Posterior cingulate gyrus (tissue), 11 donors: ENCODE measurements at places on chromosomes 6 and 20.

- no peak for DNase-seq
These were observed 39.0 kb upstream of the SLCO4A1 start for GRCh38 chr20:62603021-62603906.

DNA sequence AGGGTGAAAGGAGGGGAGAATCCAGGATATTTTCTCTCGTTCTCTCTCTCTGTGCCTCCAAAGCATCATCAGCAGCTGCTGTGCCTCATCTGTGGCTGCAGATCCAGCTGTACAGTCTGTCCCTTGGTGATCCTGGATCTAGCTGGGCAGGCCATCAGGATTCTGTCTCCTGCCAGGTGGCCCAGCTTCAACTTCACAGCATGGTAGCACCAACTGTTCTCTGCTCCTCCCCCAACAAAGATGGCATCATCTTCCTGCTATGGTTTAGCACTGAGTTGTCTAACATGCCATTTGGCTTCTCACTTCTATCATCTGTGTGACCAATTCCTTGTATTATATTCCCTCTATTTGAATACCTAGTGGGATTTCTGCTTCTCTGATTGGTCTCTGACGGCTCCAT is 28.6 kb upstream of the ARFGEF2 start:
- no peak for DNase-seq

DNA sequence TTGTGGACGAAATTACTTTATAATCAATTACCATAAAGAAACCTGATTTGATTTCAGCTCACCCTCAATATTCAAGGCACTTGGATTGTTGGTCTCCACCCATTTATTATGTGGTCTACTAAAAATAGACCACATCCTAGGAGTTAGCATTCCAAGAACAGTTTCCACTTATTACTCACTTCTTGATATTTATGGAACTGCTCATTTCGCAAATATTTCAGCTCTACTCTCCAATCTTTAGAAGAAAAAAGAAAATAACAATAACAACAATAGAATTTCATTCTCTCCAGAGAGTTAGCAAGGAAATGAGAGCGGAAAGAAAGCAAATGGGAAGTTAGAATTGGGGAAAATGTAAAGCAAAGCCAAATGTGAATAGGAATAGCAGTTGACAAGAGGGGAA is 26.2 kb upstream of the HDAC2 start:
- DNase-seq: no peak

DNA sequence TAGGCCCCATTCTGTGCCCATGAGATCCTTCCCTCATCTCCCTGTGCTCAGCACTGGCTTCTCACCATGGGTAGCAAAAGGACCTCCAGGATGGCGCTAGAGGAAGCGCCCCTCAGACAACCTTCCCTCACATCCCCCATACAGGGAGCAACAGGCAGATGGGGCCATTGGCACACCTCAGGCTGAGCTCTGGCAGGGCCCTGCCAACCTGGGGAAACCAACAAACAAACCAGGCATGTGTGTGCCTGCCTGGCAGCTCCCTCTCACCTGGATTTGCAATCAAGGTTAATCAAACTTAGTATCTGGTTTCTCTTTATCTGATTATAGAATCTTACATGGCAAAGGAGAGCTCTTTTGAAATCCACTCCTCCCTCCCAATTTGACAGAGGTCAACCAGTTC is 134.9 kb downstream of the SLC23A2 start:
- no peak for DNase-seq

DNA sequence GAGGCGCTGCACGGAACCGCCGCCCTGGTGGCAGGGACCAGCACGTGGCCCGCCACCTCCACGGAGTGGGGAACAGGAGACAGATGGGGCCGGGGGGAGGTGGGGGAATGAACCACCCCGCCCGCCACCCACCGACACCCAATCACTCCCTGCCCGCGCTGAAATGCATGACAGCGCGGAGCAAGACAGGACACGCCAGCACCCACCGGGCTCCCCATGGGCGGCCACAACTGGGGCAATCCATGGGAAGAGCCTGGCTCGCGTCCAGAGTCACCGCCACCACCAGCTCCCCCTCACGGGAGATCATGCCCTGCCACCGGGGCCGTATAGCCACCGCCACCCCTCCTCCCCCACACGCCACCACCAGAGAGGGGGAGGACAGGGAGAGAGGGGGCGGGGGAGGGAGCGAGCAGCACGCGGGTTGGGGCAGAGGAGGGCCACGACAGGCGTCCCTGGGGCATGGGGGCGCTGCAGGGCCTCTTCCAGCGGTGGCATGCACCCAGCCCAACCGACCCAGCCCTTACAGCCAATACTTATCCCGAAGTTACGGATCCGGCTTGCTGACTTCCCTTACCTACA is 744.3 kb upstream of the DEFB115 start:
- DNase-seq: no peak

DNA sequence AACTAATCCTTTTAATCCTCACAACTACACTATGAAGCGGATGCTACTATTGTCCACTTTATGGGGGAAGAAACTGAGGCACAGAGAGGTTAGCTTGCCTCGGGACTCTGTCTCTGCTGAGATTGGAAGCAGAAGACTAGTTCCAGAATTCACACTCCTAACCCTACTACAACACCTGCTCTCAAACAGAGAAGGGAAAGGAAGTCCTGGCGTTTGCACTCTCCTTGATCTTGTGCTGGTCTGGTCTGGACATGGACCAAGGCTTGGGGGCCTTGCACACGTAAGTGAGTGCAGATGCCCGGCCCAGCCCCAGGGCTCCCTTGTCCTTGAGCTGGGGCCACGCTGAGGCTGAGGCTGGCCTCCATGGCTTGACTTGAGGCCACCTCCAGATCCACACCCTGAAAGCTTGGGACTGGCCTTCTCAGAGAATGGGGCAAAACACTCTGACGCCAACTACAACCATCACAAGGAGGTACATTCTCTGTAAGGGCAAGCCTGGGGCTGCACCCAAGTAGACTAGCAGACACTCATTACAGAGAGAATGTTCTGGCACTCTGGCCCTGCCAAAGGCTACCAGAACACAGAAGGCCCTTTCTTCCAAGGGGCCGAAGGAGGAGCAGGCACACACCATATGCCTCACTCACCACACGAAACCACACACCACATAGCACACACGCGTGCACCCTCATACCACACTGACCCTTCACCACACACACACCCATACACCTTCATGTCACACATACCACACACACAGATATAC is 33.3 kb upstream of the EZR start:
- no peak for DNase-seq

- no peak for DNase-seq
These were observed 340.4 kb upstream of the OPRM1 start for GRCh38 chr6:153698637-153699036.

GRCh38 chr6:23200946-23201345 is 631.6 kb downstream of the HDGFL1 start:
- DNase-seq: no peak

- DNase-seq: peak; percentile 40
These were observed 95.3 kb downstream of the NFATC2 start for GRCh38 chr20:51447097-51447764.

GRCh38 chr20:48562586-48563116 is 265.1 kb downstream of the PREX1 start:
- DNase-seq: no peak

DNA sequence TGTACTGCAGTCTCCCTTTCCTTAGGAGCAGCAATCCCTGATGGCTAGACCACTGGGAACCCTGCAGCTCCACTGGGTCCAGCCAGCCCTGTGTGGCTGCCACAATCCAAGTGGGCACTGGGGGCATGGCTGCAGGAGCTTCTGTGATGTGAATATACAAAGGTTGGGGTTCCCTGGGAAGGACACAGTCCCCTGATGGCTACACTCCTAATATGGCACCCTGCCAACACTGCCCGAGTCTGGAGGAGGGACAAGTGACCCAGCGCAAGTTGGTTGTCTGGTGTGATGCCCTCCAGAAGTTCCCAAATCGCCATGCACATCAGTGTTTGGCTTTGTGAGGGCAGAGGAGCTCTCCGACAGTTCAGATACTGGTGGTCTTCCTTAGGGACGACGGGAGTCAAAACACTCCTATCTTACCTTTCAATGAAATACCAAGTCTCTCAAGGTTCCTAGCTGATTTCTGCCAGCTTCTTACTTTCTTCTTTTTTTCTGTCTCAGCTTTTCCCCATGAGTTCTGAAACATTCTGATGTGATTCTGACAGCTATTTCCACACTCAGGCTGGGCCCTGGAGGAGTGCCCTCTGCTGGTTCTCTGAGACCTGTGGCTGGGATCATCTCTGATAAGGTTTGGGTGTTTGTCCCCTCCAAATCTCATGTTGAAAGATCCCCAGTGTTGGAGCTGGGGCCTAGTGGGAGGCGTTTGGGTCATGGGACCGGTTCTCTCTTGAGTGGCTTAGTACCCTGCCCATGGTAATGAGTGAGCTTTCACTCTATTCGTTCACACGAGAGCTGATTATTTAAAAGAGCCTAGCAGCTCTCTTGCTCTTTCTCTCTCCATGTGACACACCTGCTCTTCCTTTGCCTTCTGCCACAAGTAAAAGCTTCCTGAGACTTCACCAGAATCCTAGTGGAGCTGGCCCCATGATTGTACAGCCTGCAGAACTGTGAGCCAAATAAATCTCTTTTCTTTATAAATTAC is 15.5 kb upstream of the ZFP57 start:
- DNase-seq: no peak

GRCh38 chr6:140039364-140039763 is 664.9 kb upstream of the CITED2 start:
- no peak for DNase-seq

GRCh38 chr6:11427723-11428245 is 109.8 kb upstream of the TMEM170B start:
- DNase-seq: no peak

GRCh38 chr20:50491168-50491567 is 19.0 kb upstream of the PTPN1 start:
- DNase-seq: no peak

DNA sequence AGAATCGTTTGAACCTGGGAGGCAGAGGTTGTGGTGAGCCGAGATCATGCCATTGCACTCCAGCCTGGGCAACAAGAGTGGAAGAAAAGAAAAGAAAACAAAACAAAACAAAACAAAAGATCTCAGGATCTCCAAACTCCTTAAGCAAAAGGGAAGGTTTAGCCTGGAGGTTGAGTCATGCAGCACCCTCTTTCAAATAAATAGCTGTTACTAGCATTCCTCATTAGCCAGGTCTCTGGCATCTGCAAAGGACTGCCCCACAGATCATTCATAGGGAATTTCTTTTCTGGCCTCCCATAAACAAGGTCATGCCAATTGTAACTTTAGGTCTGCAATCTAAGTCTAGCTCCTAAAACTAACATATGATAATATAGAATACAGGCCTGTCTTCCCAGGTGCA is 37.2 kb downstream of the EDN1 start:
- DNase-seq: no peak

DNA sequence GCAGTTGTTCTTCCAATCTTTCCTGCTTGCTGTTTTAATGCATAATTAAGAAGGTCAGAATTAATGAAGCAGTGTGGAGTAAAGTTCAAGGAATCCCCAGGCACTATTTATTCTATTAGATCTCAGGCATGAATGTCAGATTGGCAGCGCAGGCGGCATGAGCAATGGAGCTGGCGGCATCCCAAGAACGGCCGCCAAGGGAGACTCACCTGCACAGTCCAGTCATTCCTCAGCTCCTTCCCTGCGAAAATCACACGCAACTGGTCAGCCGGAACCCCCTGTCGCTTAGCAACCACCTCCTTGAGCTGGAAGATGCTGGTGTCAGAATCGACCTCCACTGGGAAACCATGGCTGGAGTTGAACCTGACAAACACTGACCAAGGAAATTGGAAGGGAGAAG is 284.5 kb downstream of the PRKN start:
- DNase-seq: no peak

- DNase-seq: no peak
These were observed 9.4 kb downstream of the LAMA5 start for GRCh38 chr20:62357681-62358080.

DNA sequence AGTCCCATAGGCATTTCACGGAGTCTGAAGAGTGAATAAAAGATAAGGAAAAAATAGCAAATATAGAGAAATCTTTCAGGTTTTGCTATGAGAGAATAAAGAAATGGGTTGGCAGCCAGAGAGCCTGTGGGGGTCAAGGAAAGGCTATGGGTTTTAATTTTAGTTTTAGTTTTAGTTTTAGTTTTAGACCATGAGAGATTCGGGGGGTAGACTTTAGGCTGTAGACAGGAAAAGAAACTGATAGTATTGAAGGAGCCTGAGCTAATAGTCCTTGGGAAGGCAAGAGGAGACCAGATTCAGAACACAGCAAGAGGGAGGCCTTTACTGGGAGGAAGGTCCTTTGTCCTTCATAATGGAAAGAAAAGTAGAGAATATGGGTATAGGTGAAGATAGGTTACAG is 19.3 kb downstream of the DOP1A start:
- no peak for DNase-seq

DNA sequence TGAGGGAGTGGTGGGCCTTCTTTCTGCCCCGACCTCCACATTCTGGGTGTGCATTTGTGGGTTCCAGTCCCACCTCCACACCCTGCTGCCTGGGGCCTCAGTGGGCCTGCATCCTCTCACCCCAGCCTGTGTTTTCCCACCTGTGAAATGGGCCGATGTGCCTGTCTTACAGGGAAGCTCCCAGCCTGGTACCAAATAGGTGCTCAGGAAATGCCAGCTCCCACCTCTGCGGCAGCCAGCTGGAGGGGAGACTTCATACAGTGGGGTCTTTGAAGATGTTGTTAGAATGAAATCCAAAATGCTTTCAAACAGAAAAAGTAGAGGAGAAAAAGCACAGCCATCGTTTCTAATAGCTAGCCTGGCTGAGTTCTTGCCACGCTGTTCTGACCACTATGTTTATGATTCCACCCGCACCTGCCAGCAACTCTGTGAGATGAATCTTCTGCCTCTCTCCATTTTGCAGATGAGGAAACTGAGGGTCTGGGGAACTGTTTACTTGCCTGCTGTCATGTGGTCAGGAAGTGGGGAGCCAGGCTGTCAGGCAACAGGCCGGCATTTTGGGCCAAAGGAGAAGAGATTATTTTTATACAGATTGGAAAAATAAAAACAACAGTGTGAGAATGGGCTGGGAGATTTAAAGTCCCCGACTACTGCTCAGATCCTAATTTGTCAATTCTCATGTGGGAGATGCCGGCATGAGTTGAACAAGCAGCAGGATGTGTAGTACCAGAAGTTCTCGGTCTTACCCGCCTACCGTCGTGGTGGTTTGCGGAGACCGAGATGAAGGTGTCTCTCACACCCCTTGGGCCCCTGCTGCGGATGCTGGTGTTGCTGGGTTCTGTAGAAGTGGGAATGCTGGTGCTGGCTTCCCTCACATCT is 4.6 kb downstream of the TMEM181 start:
- DNase-seq: no peak

- peak; percentile 15 for DNase-seq
These were observed 61.2 kb upstream of the BHLHE23 start for GRCh38 chr20:63067721-63068560.

GRCh38 chr6:156060013-156060412 is 604.4 kb upstream of the NOX3 start:
- no peak for DNase-seq
